Kidney (tissue), 22 donors: ENCODE measurements at places on chromosomes 1 and 21. TPM values are rescaled to one million over a fixed set of nuclear protein-coding genes. Genes with fewer than 3 reads are reported as not detected.

DNA sequence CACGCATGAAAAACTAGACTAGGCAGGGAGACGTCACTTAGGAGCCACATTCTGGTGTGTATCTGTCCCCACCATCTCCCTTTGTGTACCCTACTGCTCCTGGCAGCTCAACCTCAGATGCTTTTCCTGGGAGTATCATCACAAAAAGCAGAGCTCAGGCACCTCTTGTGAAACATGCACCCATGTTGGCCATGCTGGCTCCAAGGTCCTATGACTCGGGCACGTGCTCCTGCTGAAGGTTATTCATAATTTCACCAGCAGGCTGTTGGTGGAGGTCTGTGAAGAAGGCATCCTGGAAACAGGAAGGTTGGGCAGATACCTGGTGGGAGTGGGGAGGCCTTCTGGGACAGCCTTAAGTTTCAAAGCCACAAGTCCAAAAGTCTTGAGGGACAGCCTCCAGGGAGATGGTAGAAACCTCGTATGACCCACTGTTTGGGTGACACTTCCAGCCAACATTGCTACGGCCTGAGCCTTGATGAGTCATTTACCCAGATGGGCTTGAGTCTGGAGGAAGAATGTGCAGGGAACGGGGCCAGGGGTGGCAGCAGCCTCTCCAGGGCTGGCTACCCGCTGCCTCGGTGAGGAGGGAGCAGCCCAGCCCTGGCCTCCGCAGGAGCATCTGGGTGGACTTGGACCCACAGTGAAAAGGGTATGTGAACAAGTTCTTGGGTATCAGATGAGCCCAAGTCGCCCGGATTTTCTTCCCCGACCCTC lies 75.8 kb downstream of the PGBD5 start:
- no peaks in the 10 kb centered on the region for H3K4me1 ChIP-seq
- no peak overlapping the region for H3K27ac ChIP-seq
- H3K27me3 ChIP-seq: no peaks in the 10 kb centered on the region
- no peak for DNase-seq
- no peaks in the 10 kb centered on the region for H3K36me3 ChIP-seq
- no peak overlapping the region for H3K4me3 ChIP-seq

DNA sequence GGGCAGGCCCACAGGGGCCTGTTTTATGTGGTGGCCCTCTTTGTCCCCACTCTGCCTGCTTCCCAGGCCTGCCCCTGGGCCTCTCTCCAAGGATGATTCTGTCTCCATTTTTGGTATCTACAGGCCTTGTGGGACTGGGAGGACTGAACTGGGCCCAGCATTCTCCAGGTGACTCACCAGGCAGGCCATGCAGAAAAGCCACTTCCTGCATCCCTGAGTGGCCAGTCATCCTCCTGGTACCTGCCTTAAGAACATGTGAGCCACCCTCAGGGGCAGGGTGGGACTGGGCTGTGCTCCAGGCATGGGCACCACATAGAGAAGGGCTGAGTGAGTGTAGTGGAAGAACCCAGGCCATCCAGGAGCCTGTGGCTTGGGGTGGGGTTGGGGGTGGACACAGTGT lies 20.0 kb upstream of the BCAR3 start:
- DNase-seq: peak; percentile 88
- H3K27ac ChIP-seq: no peak overlapping the region
- no peak overlapping the region for H3K4me3 ChIP-seq
- no peaks in the 10 kb centered on the region for H3K27me3 ChIP-seq

DNA sequence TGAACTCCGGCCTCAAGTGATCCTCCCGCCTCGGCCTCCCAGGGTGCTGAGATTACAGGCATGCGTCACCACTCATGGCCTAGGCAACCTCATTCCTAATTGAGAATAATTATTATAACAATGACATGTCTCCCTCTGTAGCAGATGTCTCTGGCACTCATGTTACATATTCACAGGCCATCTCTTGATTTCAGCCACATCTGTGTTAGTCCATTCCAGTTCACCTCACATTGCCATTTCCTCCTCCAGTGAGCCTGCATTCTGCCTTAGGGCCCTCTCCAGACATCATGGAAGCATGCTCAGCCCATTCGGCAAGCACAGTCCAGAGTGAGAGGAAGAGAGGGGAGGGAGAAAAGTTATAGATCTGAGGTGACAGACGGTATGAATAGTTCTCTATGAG lies 32.5 kb downstream of the CDKN2C start:
- H3K4me3 ChIP-seq: no peak overlapping the region
- DNase-seq: no peak
- no peak overlapping the region for H3K27ac ChIP-seq

DNA sequence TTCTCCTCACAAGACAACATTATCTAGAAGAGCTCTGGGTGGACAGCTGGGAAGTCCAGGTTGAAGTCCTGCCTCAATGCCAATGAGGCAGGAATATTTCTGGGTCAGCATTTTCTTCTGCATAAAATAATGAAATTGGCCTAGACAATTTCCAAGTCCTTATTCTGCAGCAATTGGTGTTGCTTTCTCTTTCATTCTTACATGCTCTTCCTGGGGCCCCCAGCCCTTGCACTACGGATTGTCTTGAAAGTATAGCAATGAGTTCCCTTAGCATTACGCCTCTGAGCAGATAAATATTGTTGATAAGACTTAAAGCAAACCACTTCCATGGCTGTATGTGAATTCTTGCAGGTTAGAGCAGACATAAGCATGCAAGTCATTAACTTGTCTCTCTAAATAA lies 188.5 kb downstream of the TGFBR3 start:
- H3K4me1 ChIP-seq: no peaks in the 10 kb centered on the region
- H3K36me3 ChIP-seq: peaks cover 13% of the 10 kb centered on the region
- DNase-seq: no peak
- H3K27ac ChIP-seq: no peak overlapping the region
- H3K4me3 ChIP-seq: no peak overlapping the region
- H3K27me3 ChIP-seq: no peaks in the 10 kb centered on the region

DNA sequence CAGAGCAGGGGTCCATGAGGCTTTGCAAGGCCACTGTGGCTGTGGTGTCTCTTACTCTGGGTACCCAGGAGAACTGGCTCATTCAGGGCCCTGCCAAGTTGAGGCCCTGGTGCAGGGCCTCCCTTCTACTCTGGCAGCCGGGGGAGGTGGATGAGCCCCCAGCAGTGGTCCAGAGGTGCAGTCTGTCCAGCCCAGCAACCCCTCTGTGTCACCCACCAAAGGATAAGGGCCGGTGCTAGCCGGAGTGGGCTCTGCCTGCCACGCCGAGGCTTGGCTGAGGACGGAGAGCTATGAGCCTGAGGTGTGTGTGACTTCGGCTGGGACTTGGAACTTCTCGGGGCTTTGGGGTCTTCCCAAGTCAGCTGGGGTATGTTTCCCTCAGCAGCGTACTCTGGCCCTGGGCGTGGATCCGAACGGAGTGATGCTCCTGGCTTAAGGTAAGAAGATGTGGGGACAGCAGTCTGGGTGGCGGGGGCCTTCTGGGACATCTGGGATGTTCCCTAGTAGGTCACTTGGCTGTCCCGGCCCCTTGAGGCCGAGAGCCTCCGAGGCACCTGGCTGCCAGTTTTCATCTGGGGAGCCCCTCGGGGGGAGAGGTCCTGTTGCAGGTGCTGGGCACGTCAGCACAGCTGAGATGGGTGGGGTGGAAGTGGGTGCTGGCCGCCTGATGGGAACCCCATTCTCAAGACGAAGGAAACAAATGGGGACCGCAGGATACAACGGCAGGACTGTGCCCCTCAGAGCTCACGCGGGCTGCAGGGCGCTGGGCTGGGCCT lies 25.9 kb downstream of the RUNX3 start:
- no peaks in the 10 kb centered on the region for H3K27me3 ChIP-seq
- H3K36me3 ChIP-seq: no peaks in the 10 kb centered on the region
- no peak for DNase-seq
- H3K27ac ChIP-seq: no peak overlapping the region
- no peak overlapping the region for H3K4me3 ChIP-seq
- H3K4me1 ChIP-seq: no peaks in the 10 kb centered on the region

TTF2 gene
- 19.0 TPM for total RNA-seq
